ENCODE measurements at places on chromosomes 6 and 20.

- no peak for DNase-seq
Observed at GRCh38 chr20:32962053-32962452, 42.2 kb downstream of the SUN5 start.

- no peak for DNase-seq
Observed at GRCh38 chr6:25749837-25750236, 4.7 kb upstream of the SLC17A4 start.

DNA sequence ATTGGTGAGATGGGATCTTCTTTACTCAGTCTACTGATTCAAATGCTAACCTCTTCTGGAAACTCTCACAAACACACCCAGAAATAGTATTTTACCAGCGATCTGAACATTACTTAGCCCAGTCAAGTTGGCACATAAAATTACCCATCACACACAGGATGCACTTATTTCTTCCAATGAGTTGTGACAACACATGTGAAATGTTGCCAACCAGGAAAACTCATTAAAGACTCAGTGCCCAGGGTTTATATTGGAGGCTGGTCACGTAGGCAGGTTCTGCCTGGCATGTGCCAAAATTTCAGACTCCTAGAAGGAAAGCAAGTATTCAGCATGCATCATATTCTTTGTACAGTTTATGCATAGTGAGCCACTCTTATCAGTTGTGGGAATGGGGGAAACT is 443.3 kb downstream of the EPM2A start:
- no peak for DNase-seq

DNA sequence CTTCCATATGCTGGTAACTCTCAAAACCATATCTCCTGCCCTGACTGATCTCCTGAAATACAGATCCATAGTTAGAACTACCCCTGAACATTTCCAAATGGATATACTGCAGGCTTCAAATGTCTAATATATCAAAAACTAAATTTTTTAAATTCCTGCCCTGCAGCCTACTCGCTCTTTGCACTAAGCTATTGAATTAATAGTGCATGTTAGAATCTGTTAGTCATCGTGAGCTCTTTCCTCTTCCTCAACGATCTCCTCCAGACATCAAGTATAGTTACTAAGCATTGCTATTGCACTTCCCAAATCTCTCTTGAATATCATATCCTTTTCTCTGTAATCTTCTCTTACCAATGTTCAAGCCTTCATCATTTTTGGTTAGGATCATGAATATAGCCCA is 26.0 kb upstream of the RSPO3 start:
- peak; percentile 21 for DNase-seq

GRCh38 chr6:146634022-146634421 is 35.2 kb downstream of the ADGB start:
- no peak for DNase-seq

DNA sequence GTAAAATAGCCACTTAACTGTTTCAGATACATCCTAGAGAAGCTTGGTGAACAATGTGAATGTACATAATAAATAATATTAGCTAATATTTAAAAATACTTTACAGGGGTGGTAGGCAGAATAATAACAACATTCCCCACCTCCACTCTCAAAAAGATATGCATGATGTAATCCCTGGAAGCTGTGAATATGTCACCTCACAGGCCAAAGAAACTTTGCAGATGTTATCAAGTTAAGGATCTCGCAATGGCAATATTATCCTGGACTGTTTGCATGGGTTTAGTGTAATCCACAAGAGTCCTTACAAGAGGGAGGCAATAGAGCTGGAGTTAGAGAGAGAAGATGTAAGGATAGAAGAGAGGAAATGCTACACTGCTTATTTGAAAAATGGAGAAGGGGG is 7.0 kb upstream of the PTPRK start:
- no peak for DNase-seq

GRCh38 chr6:31965700-31966099 is 6.2 kb downstream of the DXO start:
- DNase-seq, result no peak

GRCh38 chr6:56488281-56488680 is 154.4 kb downstream of the DST start:
- no peak for DNase-seq

DNA sequence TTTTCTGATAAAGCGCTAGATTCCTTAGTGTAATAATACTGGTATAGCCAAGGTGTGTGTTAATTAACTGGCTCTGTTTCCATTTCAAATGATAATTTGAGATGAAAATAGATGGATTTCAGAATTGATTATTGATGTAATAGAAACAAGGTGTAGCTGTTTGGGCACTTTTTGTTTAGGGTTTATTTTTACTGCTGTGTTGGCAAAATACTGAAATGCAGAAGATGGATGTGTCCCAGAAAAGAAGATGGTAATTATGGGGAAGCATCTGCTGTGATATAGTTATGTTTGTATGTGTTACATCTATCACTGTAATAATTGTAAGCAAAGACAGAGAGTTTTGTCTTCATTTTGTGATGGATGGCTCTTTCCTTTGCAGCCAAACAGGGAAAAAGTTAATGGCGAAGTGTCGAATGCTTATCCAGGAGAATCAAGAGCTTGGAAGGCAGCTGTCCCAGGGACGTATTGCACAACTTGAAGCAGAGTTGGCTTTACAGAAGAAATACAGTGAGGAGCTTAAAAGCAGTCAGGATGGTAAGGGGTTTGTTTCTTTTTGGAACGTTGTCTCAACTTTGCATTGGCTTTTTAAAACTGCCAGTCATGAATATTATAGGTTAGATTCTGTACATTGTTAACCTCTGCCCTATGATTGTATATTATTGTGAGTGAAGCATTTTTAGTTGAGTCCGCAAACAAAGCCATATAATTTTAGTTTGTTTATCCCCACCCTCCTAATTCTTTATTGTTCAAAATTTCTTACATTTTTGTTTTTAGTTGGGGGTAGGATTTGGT is 8.6 kb upstream of the ACAT2 start:
- DNase-seq, result no peak

DNA sequence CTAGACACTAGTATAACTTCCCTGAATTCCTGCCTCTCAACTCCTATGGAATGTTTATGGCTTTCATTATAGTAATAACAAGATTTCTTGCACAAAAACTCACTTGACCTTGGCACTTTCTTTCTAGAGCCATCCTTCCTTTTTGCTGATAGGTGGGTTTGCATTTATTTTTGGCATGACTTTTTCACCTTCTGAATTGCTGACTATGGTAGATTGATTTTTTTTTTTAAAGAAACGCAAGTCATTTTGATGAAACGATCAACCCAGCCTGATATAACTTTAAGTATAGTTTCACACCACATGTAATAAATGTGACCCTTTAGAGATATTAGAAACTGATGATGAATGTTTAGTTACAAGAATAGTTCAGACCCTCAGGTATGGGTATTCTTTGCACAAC is 61.8 kb downstream of the BMP6 start:
- DNase-seq, result no peak

DNA sequence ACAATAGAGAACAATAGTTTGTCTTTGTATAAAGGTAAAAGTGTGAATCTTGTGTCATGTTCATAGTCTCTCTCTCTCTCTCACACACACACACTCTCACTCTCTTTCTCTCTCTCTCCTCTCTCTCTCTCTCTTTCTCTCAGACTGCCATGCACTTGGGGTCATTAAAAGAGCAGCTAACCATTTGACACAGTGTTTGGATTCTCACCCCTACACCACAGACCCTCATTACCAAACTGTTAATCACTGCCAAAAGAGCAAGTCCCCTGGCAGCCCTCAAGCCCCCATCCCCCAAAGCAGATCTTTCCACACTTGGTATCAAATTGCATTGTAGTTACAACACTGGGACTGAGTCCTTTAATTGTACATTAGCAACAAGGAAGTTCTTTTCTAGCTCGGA is 305.8 kb upstream of the RSPO3 start:
- peak; percentile 32 for DNase-seq

All from AG10803 (cell line).